AG20443 (cell line): ENCODE measurements at places on chromosomes 1 and 21.

DNA sequence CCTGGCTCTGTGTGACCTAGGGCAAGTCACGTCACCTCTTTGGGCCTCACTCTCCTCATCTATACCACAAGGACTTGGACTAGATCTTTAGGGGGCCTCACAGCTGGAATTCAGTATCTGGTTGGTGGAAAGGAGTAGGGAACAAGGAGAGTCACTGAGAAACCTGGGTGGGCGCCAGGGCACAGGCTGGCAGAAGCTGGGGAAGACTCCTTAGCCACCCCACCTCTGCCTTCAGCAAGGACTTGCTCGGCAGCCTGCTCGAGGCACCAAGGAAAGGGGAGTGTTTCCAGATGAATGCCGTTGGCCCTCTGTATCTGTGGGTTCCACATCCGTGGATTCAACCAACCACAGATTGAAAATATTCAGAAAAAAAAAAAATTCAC is 1.2 kb upstream of the OPTC start:
- no peak for DNase-seq

DNA sequence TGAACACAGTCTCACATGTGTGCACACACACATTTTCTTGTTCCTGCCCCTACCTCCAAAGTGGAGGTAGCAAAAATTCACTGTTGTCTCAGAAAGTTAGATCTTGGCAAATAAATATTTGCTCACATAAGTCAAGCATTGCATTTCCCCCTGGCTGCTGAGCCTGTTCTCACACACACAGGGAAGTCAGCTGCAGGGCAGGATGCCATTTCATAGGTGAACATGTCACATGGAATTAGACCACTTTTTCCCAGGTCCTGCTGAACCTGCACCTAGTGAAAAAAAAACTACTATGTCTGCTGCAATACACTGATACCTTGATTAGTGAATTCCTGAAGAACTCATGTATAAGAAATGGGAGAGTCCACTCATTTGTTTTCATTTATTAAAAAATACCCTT is 5.3 kb upstream of the CD55 start:
- no peak for DNase-seq

DNA sequence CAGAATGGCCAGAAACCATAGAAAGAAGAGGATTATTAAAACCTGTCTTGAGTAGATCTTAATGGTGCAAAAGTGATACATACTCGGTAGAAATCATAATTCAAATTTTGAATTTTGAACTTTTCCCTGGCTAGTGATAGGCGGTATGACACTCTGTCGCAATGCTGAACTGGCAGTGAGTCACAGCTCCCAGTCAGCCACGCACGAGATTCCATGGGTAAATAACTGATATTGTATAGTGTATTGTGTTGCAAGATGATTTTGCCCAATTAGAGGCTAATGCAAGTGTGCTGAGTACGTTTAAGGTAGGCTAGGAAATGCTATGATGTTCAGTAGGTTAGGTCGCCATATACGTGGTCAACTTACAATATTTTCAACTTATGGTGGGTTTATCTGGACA is 207.0 kb downstream of the SIPA1L2 start:
- no peak for DNase-seq

DNA sequence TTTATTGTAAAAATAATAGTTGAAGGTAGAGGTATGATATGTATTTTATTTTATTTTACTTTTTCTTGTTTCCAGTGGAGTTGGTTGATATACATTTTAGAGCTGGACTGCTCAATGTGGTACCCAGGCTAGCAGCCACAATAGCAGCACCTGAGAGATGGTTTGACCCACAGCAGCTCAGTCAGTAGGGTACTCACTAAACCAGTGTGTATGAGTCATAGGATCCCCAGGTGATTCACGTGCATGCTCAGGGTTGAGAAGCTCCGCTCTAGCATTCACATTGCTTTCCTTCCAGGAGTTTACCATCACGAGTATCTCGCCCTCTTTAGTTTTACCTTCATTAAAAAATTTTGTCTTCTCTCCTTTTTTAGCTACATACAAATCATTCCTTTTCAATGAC is 96.0 kb upstream of the PAXBP1 start:
- no peak for DNase-seq

GRCh38 chr21:42164064-42164789 is 54.7 kb upstream of the ABCG1 start:
- DNase-seq, result no peak

DNA sequence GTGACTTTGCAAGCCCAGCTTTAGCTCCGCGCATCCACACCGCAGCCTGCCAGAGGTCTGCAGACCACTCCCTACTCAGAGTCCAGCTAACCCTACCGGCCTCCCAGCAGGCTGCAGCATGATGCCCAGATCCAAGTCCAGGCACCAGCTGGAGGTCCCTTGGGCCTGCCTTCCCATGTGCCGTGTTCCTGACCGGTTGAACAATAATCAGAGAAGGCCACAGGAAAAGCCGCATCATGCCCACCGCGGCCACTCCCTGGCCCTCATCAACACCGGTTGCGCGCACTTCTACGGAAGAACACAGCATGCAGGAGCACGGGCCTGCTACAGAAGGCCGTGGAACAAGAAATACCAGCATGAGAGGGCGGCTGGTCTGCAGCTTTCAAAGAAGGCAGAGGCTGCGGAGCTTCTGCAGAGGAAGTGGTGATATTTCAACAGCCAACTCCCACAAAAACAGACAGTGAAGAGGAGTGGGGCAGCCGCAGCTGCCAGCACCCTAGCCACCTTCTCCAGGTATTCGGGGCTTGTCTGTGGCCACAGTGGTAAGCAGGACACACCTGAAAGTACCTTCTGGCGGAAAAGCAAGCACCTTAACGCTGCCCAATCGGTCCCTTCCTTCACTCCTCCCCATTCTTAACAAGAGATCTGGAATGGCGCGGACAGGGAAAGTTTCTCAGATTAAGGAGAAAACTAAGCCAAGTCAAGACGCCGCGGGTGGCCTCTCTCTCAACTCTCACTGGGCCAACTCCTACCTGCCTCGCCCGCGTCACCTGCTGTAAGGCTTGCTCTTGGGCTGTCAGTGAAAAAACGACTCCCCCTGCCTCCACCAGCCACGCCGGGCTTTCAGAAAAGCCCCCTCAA is 1.5 kb downstream of the PGBD5 start:
- DNase-seq, result no peak
